ENCODE measurements at places on chromosomes 12 and 14.
A peak's percentile ranks its signal among the peaks of the same experiment; 100 is the strongest.

DNA sequence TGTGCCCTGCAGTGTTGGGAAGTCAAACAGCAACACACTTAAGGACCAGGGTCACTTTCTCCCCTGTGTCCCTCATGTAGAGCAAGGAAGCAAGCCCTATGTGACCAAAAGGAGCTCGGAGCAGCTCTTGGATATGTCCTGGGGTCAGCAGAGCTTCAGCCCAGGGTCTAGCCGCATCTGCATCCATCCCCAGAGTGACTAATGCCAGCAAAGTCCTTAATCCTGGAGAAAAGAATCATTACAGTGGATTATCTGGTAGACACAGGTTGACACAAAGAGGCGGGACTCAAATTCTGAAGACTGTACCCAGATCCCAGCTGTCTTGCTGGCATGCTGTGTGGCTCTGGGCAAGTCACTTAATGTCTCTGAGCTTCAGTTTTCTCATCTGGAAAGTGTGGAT, 239.1 kb upstream of the PWP1 start:
- DNase-seq, result no peak

DNA sequence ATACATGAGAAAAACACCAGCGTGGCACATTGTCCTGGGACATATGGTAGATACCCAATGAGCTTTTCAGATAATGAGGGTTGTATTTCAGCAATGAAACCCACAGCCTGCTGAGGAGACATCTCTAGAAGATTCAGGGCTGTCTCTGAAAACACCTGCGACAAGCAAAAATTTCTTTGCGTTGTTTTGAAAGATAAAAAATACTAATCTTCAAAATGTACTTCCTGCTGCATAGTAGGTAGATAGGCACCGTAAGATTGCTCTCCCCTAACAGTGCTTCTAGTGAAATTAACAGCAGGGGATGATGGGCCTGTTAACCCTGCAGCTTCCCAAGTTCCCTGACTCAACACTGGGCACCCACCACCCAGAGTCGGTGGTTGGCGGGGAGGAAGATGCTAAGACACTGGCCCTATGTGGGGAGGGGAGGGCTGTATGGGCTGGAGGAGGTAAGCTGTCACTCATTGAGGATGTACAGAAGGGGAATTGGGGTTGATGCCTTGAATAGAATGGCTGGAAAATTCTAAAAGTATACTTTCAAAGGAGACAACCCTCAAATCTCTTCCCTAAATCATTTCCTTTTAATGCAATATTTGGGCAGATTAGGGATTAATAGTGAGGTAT, 20.0 kb downstream of the ZFP36L1 start:
- DNase-seq, result no peak

- no peak for DNase-seq
These were observed 31.8 kb upstream of the GNS start for GRCh38 chr12:64791036-64791435.

DNA sequence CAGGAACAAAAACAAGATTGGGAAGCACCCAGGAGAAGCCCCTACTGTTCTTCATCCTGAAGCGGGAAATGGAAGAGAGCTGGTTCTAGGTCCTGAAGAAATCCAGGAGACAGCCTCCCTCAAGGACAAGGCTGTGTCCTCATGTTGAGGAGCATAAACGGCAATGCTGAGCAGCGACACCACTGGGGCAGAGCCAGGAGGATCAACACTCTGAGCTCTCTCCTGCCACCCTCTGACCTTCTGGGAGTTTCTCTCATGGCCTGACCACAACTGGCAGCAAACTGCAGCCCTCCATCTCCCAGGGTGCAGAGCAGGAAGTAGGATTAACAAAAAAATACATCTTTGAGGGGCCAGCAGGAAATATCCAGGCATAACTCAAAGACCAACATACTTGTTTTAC, 1292.2 kb upstream of the TMEM132C start:
- DNase-seq, result no peak

DNA sequence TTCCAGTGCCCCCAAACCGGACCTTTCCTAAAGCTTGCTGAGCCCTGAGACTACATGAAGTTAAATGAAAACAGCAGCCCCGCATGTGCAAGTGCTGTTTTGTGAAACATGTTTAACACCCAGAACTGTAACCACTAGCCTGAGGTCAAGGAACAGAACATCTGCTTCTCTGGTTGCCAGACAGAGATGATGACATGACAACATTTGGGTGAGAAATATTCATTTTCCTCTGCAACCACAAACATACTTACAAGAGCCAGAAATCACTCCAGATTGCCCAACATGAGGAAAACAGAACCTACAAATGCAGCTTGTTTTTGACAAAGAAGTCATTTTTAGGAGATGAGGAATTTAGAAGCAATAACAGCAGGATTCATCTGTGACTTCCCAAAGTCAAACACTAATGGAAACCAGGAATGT, 110.4 kb downstream of the BCAT1 start:
- no peak for DNase-seq

DNA sequence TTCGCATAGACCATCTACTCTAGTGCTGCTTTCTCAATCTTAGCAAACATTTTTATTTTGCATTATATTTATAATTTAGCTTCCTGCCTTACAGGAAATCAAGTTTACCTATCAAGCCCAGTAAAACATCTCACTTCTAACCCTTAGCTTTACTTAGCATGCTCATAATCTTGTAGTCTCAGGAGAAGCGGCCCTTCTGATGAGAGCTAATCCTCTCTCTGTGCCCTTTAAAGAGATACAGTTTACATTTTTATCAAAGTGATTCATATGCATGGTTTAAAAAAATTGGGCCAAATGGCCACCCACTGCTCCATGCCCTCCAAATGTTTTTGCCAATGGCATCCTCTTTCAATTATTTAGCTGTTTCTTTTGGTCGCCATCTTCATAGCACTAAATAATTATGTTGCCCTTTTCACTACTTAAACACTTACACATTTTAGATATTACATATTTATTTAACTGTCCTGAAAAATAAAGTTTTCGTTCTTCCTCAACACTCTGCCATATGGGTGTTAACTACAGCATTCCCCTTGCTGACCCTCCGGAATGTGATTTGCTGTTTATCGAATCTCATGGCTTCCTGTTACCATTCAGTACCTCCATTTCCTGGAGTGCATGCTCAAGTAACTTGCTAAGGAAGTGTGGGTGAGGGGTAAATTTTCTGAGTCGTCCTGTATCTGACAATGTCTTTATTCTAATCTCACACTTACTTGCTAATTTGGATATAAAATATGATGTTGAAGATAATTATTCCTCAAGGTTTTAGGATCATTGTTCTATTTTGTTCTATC, 29.3 kb downstream of the YLPM1 start:
- DNase-seq, result no peak

- DNase-seq, result no peak
These were observed 59.8 kb downstream of the DIO3 start for GRCh38 chr14:101620821-101621785.

GRCh38 chr12:23504641-23505399, 444.6 kb downstream of the SOX5 start:
- DNase-seq, result no peak

DNA sequence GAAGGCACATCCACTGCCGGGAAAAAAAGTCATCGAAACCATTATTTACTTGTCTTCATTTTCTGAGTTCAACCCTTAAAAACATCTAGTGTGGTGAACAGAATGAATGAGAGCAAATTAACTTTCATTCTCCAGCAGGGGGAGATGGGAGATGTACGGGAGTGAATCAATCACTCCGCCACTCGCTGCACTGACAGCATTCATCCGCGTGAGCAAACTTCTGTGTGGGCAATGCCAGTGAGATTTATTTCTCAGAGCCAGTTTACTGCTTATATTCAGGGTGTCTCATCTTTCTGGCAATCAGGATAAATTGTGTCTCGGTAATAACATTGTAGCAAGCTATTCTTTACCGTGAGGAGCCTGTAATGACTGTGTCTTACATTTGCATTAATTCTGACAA, 463.6 kb upstream of the MIS18BP1 start:
- no peak for DNase-seq

- no peak for DNase-seq
These were observed 276.1 kb upstream of the BTG1 start for GRCh38 chr12:92421701-92422100.

- no peak for DNase-seq
These were observed 13.0 kb downstream of the KLRG1 start for GRCh38 chr12:9002335-9002734.

GRCh38 chr14:21882226-21882625, 208.6 kb upstream of the OR4E1 start:
- DNase-seq, result no peak

DNA sequence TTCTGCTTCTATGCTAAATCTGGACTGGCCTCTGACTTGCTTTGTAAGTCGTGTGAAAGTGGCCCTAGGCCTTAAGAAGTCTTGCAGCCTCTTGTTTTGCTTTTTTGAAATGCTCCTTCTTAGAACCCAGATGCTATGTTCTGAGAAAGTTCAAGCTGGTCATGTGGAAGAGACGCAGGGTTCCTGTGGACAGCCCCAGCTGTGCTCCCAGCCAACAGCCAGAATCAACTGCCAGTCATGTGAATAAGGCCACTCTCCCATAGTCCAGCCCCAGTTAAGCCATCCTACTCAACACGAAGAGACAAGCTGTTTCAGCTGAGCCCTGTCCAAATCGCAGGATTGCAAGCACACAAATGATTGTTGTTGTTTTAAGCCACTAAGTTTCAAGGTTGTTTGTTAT, 37.3 kb upstream of the TBPL2 start:
- no peak for DNase-seq

DNA sequence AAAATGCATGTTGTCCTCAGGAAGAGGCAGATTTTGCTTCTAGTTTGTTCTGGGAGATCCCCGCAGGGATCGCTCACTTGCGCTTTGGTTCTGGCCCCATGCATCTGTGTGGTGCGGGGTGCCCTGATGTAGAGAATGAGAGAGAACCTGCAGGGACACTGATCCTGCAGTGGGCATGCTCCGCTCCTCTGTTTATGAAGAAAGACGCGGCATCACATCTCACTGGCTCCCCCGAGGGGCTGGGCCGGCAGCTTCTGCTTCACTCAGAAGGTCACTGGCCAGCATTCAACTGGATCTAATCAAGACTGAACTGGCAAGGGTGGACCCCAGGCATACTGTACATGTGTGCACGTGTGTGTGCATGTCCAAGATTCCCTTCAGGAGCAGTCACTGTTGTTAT, 164.2 kb downstream of the CALM1 start:
- DNase-seq, result no peak

GRCh38 chr14:37197421-37198272, at the start of gene MIPOL1:
TSS of gene MIPOL1 (plus strand) at chr14:37197937. CDS start at chr14:37247889, 49,952 bp downstream.
- DNase-seq, result no peak

DNA sequence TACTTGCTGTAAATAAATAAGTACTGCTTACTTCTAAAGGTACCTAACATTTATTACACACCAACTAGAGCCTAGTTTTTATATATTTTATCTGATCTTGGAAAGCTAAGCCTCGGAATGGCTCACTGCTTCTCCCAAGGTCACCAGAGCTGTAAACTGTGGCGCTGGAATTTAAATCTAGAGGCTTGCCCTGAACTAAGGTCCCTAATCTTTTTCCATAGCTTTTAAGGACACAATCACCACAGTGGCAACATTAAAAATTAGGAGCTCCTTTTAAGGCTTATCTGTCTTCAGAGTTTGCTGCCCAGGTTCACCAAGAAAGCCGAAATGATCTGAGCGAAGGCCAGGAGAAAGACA, 670 bp downstream of the CCNB1IP1 start:
- DNase-seq, result no peak

GRCh38 chr12:56565510-56566101, 44.0 kb downstream of the RBMS2 start:
- DNase-seq, result peak; percentile 22

GRCh38 chr14:94470311-94470710, 5.7 kb downstream of the SERPINA9 start:
- no peak for DNase-seq

GRCh38 chr14:64875350-64875749, 4.4 kb downstream of the SPTB start:
- no peak for DNase-seq

GRCh38 chr12:13198241-13198640, 1.7 kb downstream of the EMP1 start:
- DNase-seq, result no peak

DNA sequence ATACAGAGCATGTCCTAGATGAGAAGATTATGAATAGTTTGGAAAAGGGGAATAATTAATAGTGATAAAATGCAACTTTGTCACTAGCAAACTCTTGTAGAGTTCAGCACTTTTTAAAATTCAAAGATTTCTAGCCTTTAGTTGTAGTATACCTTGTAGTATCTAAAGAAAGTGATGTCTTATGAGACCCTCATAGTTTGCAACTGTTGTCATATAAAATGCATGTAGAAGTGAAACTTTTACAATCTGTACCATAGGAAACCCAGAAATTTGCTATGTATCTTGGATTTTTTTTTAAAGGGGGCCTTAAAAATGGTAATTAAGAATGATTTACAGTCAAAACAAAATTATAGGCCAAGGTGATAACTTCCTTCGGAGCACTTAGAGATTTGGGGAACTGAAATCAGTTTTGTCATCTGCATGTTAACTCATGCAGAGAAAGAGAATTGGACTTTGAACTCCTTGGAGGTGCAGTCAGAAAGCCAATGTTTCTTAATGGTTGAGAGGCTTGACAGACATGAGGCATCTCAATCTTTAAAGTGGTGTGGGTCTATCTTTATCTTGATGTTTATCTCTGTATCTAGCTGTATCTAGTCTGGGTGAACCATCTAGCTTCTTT, 1.3 kb downstream of the LRRK2 start:
- DNase-seq, result no peak

DNA sequence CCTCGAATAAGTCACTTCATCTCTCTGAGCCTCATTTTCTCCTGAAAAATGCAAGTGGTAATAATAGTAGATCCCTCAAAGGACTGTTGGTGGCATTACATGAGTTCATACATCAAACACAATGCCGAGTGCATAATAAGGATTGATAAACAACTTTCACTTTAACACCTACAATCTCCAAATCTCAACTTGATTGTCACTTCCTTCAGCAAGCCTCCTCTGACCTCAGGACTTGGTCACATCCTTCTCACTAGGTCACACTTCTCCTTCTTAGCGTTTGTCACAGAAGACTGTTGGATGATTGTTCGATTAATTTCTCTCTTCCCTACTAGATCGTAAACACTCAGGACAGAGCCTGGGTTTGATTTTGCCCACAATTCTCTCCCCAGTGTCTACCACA, 7.9 kb upstream of the PRKAB1 start:
- no peak for DNase-seq

DNA sequence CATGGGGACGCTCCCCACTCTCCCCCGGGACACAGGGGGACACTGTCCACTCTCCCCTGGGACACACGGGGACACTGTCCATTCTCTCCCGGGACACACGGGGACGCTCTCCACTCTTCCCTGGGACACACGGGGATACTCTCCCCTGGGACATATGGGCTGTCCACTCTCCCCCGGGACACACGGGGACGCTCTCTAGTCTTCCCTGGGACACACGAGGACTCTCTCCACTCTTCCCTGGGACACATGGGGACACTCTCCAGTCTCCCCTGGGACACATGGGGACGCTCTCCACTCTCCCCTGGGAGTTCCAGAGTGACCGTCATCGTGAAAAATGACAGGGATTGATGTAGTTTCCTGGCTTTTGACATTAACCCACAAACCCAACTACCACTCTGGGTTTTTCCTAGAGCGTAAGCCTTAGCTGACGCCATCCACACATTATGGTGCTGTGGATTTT, 3.0 kb upstream of the P2RX2 start:
- no peak for DNase-seq

- DNase-seq, result no peak
These were observed 32.3 kb downstream of the RALGAPA1 start for GRCh38 chr14:35776823-35777222.

GRCh38 chr14:68312884-68313610, 479.8 kb downstream of the ZFP36L1 start:
- DNase-seq, result no peak

- no peak for DNase-seq
These were observed 903 bp upstream of the NT5DC3 start for GRCh38 chr12:103841690-103842584.

Measured in T-cell (primary cell).